T1000 (cell line): ENCODE measurements at places on chromosomes 16 and 17.

DNA sequence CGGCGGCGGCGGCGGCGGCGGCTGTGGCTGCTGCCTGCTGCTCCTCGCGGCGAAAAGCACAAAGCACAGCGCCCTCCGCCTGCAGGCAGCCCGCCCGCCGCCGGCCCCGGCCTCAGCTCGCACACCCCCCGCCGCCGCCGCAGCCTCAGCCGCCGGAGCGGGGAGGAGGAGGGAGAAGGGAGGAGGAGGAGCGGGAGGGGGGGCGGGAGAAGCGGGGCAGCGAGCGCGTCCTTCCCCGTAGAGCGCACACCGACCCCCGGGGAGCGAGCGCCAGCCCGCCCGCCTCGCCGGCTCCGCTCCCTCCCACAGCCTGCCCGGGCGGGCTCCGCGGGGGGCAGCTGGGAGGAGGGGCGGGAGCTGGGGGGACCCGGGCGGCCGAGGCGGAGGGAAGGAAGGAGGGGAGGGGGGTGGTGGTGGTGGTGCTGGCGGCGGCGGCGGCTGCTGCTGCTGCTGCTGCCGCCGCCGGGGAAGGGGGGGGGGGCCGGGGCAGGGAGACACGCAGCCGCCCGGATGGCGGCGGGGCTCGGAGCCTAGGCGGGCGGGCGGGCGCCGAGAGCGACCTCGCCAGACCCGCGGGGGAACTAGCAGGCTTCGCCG, at the start of gene UBTF:
Gene UBTF, minus strand, starts transcription at position 60 of the 597 bp plus-strand sequence. CDS start 1,446 bp downstream, outside the sequence.
- DNase-seq: peak; percentile 58

GRCh38 chr17:6989779-6990178, 6.1 kb upstream of the ALOX12 start:
- no peak for DNase-seq

GRCh38 chr17:13503526-13503925, 98.2 kb downstream of the HS3ST3A1 start:
- DNase-seq: no peak

DNA sequence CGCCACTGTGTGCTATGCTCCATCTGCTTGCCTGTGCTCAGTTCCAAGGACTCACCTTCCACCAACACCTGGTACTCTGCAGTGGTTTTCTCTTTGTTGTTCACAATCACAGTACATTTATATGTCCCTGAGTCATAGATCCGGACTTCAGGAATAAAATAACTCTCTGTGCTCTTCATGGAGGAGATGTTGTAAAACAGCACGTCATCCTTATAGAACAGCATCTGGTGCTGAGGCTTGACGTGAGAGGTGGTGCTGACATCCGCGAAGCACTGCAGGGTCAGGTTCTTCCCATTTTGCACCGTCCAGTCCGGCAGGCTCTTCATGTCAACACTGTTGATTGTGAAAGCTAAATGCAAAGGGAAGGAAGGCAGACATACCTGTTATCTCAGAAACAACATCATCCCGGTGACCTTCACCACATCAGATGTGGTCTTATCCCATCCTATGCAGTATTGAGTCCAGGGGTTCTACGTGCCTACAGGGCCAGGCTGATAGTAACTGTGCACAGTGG, 12.8 kb downstream of the PECAM1 start:
- no peak for DNase-seq

DNA sequence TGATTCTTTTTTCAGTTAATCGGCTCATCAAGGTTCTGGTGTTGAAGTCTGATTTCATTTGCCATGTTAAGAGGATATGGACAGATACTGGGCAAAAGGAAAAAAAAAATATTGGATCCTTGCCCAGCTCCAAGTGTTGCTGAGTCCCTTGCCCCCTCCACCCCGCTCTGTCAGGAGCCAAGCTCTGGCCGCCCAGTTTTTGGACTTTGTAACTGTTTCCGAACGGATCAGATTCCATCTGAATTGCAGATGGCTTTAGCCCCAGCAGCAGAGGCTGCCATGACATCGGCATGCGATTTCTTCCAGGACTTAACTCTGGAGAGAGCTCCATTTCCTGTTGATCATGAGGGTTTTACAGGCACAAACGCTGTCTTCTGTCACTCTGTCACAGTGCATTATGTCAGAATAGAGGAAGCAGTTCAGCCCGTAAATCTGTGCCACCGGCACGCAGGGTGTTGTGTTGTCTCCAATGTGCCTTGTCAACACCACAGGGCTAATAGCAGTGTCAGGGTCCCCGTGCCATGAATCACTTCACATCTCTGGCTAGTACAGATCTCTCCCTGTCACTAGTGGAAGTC, 615.6 kb downstream of the MAF start:
- no peak for DNase-seq

DNA sequence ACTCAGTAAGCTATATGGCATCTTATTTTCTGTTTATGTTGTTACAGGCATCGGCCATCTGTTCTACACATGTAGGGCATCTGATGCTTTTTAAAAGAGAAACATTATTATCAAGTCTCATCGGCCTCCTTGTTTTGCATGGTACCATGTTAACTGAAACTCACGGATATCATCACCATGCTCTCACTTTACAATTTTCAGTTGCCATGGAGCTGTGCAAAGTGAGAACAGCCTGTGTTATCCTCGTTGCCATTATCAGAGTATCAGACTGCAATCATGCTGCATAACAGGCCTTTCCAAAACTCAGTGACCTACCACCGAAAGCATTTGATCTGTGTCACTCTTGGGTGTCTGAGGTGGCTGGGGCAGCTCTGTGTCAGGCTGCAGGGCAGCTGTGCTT, 110.3 kb downstream of the C17orf67 start:
- DNase-seq: no peak

DNA sequence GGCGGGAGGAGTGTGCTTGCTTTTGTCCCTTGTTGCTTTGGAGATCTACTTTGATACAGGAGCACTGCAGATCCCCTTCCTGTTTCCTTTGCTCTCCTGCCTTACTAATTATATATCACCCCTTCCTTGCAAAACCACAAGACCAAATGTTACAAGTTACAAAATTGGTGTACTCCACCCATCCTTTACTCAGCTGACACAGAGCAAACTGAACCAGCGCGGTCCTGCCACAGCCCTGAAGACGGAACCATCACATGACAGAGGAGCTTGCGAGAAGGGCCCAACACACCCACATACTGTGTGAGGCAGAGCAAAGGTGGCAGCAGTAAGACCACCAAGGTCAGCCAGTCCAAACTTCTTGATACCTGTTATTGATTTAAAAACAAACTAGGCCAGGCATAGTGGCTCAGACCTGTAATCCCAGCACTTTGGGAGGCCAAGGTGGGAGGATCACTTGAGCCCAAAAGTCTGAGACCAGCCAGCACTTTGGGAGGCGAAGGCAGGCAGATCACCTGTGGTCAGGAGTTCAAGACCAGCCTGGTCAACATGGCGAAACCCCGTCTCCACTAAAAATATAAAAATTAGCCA, 33.2 kb downstream of the CYTH1 start:
- no peak for DNase-seq

DNA sequence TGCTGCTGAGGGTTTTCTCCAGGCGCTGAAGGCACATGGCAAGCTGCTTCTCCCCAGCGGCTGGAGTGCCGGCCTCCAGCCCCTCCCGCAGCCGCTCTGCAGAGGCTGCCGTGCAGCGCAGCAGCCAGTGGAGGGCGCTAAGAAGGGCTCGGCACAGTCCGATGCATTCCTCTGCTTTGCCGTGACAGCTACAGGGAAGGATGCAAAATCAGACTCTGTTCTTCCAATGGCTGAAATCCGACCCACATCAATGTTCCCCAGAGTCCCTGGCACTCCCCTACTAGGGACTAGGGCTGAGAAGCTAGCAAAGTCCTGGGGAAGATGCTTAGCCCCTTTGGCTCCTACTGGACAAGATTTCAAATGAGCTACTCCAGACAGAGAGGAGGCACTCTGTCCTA, 19.0 kb downstream of the MED24 start:
- no peak for DNase-seq

DNA sequence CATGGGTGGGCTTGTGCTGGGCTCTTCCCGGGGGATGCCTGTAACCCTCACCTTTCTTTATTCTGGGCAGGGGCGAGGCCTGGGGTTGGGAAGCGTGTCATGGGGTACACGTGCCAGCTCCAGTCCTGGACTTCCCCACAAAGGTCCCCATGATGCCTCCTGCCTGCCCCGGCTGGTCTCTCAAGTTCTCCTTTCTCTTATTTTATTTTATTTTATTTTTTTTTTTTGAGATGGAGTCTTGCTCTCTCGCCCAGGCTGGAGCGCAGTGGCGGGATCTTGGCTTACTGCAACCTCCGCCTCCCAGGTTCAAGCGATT, 8.6 kb downstream of the ATP2A3 start:
- DNase-seq: no peak

- DNase-seq: no peak
Measured at GRCh38 chr17:42891539-42892152, 9.0 kb upstream of the G6PC1 start.

- DNase-seq: no peak
Measured at GRCh38 chr16:3467921-3468320, 24.4 kb downstream of the NAA60 start.

DNA sequence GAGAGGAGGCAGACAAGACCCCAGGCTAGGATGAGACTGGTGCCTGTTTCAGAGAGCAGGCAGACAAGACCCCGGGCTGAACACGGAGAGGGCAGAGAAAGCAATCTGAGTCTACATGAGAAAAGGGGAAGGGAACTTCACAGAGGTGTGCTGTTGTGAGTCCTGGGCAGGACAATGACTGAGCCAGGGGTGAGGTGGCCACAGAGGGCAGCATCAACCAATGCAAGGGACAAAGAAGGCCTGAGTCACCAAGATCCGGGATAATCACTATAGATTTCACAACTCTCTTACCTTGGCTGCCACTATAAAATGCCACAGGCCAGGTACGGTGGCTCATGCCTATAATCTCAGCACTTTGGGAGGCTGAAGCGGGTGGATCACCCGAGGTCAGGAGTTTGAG, 89.0 kb downstream of the SLC39A11 start:
- no peak for DNase-seq

GRCh38 chr17:14332331-14332730, 31.4 kb downstream of the HS3ST3B1 start:
- DNase-seq: no peak

GRCh38 chr16:728131-728889, 1.4 kb downstream of the HAGHL start:
- DNase-seq: peak; percentile 72

- DNase-seq: no peak
Measured at GRCh38 chr17:2706911-2707510, 4.6 kb downstream of the CLUH start.

DNA sequence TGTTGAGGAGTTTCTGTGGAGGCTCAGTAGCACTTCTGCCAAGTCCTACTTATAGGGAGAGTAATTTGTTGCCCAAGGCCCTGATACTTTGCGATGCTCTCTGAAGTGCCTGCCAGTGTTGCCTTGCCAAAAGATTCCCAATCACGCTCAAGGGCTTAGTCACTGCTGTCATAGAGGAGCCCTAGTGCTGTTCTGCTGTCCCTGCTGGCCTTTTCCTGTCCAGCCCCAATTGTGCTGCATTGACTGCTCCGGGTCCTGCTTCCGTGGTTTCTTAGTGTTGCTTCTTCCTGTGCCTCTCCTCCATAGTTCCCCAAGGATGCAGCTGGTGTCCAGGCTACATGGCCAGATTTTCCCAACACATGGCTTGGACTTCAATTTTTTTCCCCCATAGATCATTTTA, 13.9 kb downstream of the NUP93 start:
- peak; percentile 29 for DNase-seq

DNA sequence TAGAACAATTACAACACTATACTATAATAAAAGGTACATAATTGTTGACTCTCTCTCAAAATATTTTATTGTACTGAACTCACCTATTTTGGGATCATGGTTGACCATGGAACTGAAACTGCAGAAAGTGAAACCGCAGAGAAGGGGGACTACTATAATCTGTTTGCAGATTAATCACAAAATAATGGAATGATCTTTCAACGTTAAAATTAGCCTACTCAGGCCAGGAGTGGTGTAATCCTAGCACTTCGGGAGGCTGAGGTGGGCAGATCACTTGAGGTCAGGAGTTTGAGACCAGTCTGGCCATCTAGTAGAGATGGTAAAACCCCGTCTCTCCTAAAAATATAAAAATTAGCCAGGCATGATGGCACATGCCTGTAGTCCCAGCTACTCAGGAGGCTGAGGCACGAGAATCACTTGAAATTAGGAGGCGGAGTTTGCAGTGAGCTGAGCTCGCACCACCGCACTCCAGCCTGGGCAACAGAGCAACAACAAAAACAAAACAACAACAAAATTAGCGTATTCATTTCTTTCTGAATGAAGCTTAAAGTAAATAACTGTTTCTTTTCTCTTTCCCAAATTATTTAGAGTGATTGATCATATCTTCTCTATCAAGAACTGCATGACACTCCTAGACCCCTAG, 45.6 kb downstream of the IKZF3 start:
- no peak for DNase-seq

- no peak for DNase-seq
Measured at GRCh38 chr17:27621942-27622559, 8.9 kb upstream of the LGALS9 start.

DNA sequence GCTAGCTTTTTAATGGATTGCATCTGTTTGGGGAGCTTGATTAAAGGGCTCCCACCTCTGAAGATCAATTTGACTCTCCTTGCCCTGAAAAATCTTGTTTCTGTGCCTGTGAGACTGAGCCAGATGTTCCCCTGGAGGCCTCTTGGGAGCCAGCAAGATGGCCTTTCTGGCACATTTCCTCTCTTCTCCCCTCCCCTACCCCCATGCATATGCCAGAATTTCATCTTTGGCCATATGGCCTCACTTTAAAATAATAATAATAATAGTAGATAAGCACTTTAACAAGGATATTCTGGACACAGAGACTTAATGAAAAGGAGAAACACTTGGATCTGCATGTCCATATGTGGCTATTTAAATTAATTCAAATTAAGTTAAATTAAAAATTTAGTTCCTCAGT, 144.1 kb upstream of the CES5A start:
- no peak for DNase-seq

GRCh38 chr16:57479976-57480753, 6.1 kb downstream of the DOK4 start:
- DNase-seq: no peak

DNA sequence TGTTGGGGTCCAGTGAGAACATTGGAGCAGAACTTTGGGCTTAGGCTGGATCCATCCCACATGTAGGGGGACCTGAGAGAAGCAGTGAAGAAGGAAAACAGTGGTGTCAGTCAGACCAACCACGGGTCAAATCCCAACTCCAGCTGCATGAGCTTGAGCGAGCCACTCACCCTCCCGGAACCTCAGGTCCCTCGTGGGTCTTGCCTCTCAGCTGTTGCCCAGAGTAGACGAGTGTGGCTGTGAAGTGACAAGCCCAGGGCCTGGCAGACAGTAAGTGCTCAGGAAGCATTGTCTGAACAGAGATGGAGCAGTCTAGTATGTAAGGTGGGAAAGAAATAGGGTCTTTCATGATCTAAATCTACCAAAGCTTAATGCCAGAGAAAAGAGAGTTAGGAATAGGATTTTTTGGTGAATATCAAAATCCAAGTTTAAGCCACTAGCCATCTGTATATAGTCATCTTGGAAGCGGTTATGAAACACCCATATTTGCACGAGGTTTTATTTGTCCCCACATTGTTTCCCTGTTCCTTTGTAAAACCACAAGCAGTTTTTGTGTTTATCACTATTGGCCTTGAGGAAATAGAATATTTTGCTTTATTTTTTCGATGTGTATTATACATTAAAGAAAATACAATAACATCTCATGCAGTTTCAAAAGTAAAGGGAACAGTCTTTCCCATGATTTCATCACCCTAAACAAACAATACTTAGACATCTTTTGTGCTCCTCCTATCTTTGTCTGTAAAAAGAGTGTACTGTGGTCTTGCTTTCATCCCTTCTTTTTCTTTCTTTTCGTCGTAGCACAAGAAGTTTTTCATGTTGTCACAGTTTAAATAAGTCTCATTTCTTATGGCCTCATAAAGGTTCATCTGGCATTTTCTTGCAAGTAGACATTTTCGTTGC, 112.0 kb downstream of the CLEC16A start:
- DNase-seq: no peak
